Left ventricle myocardium inferior (tissue), 1 donor: ENCODE measurements at places on chromosomes 2 and 18. TPM values are rescaled to one million over a fixed set of nuclear protein-coding genes. Genes with fewer than 3 reads are reported as not detected.

Gene UGT1A4
- total RNA-seq: not detected

Gene TFCP2L1
- 0.14 TPM for total RNA-seq

Gene GALR1
- total RNA-seq: 0.05 TPM

Gene RNF125
- 3.5 TPM for total RNA-seq

Gene NMUR1
- 0.41 TPM for total RNA-seq

Gene TOGARAM2
- total RNA-seq: 51.9 TPM
